ENCODE measurements at places on chromosomes 11 and 22.
A peak's percentile ranks its signal among the peaks of the same experiment; 100 is the strongest.

GRCh38 chr11:72613977-72614376, 60.2 kb downstream of the PDE2A start:
- no peak for DNase-seq

- DNase-seq = no peak
Measured at GRCh38 chr11:39174196-39174595, 2285.3 kb downstream of the LRRC4C start.

GRCh38 chr22:42676059-42676607, 26.9 kb upstream of the CYB5R3 start:
- peak; percentile 61 for DNase-seq

DNA sequence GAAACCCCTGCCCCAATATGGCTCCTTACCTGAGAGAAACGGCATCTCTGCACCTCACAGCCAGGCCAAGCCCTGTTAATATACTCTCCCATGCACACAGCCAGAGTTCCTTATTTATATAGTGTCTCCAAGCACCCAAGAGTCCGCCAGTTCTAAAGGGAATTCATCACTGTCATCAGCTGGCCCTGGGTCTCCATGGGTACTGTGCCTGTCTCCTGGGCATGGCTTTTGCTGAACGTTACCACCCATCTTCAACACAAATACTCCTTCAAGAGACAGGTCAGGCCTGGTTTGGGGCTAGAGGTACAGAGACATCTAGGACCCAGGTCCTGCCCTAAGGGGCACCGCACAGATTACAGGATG, 1.6 kb upstream of the ATG16L2 start:
- DNase-seq = no peak

DNA sequence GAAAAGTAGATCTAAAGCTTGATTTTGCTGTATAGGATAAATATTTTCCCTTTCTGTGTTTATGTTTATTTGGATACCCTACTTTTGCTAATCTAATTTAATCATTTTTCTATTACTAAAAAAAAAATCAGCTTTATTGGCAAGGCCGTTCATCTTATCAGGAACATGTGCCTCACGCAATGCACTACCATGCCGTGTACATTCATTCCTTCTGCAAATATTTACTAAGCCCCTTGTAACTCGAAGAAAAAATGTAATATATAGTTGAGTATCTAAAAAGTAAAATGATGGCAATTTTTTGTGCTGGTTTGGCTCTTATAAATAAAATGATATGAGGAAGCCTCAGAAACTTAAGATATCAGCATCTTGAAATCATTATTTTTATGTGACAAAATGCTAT, 8.9 kb downstream of the UVRAG start:
- DNase-seq = no peak

DNA sequence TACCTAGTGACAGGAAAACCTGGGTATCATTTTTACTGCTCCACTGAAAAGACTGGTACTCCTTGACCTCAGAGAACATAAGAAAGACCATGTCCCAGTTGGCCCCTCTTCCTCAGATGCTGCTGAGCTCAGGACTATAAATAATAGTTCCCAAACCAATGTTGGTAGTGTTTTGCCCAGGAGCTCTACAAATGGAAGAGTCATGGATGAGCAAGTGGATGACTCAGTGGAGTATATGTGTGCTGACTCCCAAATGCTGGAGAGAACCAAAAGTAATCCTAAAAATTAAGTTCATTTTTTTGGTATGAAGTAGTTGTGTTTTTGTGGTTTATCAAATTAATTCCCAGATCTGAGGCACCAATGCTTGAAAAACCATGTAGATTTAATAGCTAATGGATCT, 482.0 kb downstream of the KCNA4 start:
- DNase-seq = no peak

GRCh38 chr11:67577951-67578350, 5.7 kb upstream of the GSTP1 start:
- DNase-seq = no peak

- DNase-seq = no peak
Measured at GRCh38 chr11:63869683-63870082, 30.8 kb downstream of the MARK2 start.

GRCh38 chr11:28763151-28763550, 655.0 kb downstream of the METTL15 start:
- DNase-seq = no peak

- DNase-seq = peak; percentile 88
Measured at GRCh38 chr11:130448416-130449309, at the start of gene ADAMTS15. TSS of gene ADAMTS15 (plus strand) at chr11:130448645. CDS start at chr11:130448974, 329 bp downstream.

GRCh38 chr11:43122546-43122945, 189.2 kb upstream of the API5 start:
- no peak for DNase-seq

DNA sequence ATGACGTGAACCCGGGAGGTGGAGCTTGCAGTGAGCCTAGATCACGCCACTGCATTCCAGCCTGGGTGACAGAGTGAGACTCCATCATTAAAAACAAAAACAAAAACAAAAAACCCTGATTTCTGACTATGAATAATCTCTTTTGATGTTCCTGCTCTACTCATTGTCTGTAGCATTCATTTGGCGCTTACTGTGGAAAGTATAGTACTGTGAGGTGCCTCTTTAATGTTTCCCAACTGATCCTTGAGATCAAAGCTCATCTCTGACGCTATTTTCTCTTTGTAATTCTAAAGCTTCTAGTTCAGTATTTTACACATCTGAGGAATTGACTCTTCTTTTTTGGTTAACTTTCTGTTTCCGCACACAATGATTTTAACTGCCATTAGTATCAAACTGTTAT, 60.0 kb downstream of the GRK3 start:
- DNase-seq = no peak

- no peak for DNase-seq
Measured at GRCh38 chr11:43447151-43447550, 88.4 kb downstream of the TTC17 start.

- DNase-seq = no peak
Measured at GRCh38 chr11:15215005-15215404, 100.3 kb downstream of the INSC start.

GRCh38 chr11:1826552-1827094, 8.2 kb upstream of the SYT8 start:
- peak; percentile 35 for DNase-seq

GRCh38 chr11:61919705-61920631, 2.6 kb upstream of the RAB3IL1 start:
- DNase-seq = no peak

GRCh38 chr11:695288-695537, 191 bp upstream of the DEAF1 start:
- DNase-seq = no peak

GRCh38 chr11:126185259-126186024, 26.0 kb downstream of the RPUSD4 start:
- DNase-seq = no peak

- DNase-seq = no peak
Measured at GRCh38 chr22:27381960-27382742, 419.4 kb downstream of the MN1 start.

DNA sequence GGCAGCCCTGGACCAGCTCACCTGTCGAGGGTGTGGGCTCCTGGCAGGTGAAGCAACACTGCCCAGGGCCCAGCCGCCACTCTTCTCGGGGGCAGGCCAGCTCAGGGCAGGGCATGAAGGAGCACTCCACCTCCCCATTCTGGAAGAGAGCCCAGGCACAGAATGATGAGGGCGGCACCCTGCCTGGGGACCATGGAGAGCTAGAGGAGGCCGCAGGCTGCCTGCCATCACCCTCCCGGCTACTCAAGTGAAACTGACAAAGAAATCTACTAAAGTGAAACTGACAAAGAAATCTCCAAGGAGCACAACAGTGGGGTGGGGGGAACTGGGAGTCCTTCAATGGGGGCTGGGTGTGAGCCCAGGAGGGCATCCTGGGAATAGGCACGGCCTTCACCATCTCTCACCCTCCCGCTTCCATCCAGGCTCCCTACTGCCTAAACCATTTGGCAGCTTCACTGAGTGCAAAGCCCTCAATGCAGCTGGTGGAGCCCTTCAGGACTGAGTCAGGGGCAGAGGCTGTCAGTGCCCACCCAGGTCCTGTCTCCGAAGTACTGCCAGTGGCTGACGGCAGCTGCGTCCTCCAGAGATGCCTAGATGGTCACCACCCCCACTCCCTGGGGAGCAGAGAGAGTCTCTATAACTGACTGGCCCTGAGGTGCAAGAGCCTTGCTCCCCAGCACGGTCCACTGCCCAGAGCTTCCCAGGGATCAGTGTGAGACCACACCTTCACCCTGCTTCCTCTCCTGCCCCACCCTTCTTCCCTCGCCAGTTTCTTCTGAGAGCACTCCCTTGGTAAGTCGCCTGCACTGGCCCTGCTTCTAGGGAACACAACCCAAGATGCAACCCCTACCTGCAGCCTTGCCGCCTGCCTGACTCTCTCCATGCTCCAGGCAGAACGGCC, 21.7 kb downstream of the VWCE start:
- DNase-seq = no peak

- peak; percentile 82 for DNase-seq
Measured at GRCh38 chr11:111911563-111912401, at the start of gene CRYAB. TSS of gene CRYAB (minus strand) at chr11:111911770. CDS start at chr11:111911724, 46 bp downstream.

GRCh38 chr11:76857781-76858410, 2.8 kb upstream of the ACER3 start:
- no peak for DNase-seq

DNA sequence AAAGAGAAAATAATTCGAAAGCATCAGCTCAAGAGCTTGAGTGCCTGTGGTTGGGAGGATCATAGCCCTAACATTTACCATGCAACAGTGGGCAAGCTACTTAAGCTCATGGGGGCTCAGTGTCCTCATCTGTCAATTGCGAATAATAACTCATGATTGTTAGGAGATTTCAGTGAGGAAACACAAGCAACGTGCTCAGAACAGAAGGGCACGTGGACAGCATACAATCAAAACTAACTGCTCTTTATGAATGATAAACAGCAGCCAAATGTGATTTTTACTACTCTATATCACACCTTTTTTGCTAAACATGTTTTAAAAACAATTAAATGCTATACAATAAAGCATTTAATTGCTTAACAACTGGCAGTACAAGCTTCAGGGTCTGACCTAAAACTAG, 310.1 kb upstream of the NARS2 start:
- no peak for DNase-seq

DNA sequence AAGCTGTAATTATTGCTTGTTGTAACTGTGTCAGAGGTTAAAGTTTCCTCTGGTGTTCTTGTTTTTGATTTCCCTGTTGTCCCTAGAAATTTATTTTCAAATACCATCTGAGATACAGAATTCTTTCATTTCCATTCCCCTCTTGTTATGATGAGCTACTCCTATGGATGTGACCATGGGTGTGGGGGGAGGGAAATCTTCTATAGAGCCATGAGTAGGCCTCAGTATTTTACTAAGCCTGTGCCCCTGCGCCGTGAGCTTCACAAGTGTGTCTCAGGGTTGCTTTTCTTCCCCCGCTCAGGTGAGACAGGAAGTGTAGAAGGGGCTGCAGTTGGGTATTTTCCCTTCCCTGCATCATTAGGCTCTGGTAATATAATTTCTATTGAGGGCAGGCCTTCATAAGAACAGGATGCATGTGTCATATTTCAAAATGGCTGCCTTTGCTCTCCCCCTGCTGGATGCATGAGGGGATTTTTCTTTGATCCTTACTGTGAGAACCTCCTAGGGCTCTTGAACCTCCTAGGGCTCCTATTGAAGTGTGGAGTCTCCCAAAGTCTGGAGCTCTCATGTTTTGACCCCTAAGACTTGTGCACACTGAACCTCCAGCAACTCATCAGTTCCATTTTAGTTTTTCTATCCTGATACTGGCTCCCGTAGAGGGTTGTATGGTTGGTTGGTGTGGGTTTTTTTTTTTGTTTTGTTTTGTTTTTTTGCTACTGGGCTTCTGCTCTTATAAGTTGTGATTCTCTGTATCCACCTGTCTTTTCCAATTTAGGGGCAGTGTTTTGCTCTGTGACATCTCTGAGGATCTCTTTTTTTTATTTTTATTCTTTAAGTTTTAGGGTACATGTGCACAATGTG, 658.2 kb downstream of the NTM start:
- peak; percentile 72 for DNase-seq

- DNase-seq = no peak
Measured at GRCh38 chr22:39389420-39389819, 10.2 kb upstream of the TAB1 start.

DNA sequence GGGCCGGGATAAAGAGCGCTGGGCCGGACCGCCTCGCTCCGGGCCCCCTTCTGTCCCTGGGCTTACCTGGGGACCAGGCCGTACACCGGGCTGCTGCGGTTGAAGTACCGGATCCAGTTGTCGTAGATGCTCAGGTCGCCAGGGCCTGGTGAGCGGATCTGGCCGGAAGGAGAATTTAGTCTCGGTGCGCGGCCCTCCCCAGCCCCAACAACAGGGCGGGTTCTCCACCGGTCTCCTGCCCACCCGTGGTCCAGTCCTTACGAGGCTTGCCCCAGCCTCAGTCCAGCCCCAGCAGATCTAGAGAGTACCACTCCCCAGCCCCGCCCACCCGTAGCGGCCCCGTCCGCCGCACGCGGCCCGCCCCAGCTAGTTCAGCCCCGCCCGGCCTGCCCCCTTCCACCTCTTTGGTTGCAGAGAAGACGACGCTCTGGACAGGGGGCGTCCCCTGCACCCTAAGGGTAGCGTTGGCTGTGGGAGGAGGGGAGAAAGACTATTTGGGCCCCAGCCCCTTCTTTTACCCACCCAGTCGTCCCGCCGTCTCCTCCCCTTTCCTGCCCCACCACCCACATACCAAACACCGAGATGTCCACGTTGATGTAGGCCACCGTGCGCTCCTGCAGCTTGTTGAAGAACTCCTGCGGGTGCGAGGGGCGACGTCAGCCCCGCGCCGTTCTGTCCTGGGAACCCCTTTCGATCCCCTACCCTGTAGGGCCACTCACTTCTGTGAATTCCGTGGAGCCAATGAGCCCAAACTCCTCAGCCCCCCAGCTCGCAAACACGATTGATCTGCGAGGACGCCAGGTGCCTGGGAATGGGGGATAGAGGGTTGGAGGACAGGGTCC, 6.8 kb downstream of the SAC3D1 start:
- peak; percentile 44 for DNase-seq

- DNase-seq = peak; percentile 84
Measured at GRCh38 chr22:43036282-43036829, 21.4 kb upstream of the PACSIN2 start.

DNA sequence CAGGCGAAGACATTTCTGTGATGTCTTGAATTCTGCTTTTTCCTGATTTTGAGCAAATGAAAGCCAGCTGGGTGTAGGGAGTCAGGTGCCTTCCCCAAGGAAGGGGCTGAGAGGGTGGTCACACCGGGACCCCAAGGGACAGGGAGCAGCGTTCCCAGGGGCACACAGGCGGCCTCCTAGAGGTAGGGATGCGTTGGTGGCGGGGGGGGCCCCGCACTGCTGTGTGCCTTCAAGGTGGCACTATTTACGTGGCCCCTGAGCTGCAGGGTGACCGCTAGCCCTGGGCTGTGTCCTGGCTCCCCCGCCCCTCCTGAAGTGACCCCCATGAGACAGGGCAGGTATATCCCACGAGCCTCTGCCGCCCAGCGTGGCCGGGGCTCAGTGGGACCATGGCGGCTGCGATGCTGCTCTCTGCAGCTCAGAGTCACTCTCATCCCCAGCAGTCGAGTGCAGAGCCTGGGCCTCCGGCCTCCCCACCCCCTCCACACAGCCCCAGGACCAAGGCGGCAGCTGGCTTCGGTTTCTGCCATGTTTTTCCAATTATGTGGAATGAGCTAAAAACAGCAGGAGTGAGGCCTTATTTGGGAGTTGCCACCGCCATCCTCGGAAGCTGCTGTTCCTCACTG, 60.9 kb downstream of the LRP5 start:
- DNase-seq = peak; percentile 74
